ENCODE measurements at places on chromosomes 4 and X.

GRCh38 chrX:12986164-12986779 lies 11.4 kb downstream of the TMSB4X start:
- DNase-seq = no peak

DNA sequence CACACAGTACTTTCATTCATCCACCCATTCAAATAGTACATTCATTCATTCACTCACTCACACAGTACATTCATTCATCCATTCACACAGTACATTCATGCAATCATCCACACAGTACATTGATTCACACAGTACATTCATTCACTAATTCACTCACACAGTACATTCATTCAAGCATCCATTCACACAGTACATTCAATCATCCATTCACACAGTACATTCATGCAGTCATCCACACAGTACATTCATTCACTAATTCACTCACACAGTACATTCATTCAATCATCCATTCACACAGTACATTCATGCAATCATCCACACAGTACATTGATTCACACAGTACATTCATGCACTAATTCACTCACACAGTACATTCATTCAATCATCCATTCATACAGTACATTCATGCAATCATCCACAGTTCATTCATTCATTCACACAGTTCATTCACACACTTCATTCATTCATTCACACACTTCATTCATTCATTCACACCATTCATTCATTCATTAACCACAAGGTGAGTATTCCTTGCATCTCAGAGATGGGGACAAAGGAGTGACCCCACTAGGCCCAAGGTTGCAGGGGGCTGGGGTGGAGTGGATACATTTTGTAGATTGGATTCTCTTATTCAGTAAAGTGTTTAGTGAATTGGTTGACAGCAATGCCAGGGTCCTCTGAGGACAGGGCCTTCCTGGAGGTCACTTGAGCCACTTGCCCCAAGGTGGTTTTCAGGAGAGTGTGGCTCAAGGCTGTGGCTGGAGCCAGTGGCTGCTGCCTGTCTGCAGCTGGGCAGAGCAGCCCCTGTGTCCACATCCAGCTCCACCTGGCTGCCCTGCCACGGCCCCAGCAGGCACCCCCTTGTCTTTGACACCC lies 4.3 kb upstream of the SPON2 start:
- no peak for DNase-seq

- no peak for DNase-seq
Observed at GRCh38 chr4:154450966-154451365, 40.6 kb downstream of the DCHS2 start.

DNA sequence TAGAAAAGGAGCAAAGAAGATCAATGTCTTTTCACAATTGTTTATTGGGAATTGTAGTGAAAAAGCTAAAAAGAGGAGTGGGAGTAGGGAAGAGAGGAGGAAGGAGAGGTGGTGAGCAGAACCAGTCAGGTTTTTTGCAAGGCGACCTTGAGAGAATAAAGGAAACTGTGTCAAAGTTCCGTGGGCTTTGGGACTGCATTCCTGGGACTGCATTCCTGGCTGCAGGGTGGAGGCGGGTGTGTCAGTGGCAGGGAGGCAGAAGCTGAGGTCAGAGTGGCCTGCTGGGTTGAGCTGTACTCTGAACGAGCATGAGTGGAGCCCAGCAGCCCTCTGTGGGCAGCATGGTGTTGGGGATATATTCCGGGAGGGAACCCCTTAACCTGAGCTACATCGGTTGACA lies 66.8 kb upstream of the UCP1 start:
- peak; percentile 3 for DNase-seq

DNA sequence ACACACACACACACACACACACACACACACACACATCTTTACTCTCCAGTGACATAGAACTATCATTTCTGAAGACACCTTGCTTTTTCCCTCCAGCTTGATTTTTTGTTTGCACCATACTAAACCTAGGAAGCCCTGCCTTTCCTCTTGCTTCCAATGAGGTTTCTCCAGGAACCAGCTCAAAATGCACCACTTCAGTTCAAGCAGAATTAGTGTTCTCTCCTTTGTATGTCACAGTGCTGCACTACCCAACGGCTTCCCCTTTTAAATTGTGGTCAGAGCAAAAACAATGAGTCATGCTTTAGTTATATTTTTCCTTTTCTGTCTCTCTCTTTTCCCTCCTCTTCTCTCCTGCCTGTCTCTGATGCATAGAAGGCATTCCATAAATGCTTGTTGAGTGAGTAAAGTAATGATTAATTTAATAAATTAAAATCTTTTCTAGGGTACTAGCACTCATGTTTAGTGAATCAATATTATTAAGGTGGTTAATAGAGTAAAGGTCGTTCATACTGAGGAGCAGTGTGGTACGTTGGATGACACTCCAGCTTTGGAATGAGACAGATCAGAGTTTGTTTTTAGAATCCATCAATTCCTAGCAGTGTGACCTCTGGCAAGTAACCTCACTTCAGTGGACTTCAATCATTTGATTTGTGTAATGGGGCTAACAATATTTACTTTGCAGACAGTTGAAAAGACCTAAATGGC lies 5.9 kb downstream of the RTL3 start:
- peak; percentile 92 for DNase-seq

DNA sequence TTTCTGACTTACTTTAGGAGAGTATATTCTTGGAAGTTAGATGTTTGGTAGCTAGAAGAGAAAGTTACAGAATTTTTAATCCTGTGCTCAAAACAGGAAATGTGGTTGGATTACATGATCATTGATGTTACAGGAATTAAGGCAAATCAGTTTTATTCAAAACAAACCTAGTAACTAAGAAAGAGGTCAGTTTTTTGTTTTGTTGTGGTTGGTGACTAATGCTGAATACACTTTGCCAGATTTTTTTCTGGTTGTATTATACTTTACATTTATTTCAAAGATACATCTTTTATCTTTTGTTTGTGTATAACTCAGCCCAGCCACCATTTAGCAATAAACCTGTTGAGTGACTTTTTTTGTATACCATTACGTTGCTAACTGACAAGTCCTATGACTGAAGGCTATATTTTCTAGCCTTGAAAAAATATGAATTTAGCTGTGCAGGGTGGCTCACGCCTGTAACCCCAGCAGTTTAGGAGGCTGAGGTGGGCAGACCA lies 116.7 kb downstream of the KLHL8 start:
- DNase-seq = peak; percentile 83

DNA sequence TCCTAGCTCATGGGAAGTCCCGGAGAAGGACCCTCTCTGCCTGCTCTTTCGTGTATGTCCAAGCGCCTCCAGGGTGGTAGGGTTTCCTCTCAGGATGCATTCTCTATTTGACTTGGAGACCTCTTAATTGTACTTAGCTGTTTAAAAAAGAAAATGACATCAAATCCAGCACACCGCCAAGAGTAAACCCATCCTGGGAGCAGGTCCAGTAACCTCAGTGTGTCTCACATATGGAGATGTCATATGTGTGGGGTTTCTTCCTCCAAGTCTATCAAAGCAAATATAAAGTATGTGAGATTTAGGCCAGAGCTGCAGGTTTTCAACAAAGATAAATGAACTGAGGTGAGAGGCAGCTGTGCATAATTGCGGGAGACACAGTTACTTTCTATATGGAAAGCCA lies 209.4 kb upstream of the ANXA3 start:
- DNase-seq = no peak

DNA sequence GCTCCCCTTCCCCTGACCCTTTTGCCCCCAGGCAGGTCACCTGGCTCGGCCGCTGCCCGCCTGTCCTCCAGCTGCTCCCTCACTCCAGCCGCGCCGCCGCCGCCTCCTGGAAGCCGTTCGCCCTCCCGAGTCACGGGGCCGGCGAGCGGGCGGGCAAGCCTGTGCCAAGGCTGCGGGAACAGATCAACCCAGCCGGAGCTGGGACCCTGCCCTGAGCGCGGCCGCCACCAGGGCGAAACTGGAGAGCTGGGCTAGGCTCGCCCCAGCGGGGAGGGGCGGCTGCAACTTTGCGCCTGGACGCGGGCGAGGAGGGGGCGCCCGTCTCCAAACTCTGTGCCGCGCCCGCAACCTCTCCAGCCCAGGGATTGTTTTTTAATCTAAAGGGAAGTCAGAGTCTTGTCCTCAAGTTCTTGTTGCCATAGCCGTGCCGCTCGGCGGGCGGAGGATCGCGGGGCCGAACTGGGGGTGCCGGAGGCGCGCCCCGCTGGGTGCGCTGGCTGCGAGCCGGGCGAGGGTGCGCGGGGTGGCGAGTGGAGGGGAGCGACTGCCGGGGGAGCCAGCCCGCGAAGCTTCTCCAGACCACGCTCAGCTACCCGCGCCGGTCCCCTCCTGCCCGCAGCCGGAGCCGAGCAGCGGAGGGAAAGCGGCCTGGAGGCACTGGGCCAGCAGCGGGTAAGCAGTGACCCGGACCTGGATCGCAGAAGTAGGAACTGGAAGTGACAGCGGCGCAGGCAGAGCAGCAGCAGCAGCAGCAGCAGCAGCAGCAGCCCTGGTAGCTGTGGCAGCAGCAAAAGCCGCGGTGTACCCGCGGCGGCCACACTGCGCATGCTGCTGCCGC lies 13.4 kb downstream of the ARHGEF6 start:
- peak; percentile 63 for DNase-seq

DNA sequence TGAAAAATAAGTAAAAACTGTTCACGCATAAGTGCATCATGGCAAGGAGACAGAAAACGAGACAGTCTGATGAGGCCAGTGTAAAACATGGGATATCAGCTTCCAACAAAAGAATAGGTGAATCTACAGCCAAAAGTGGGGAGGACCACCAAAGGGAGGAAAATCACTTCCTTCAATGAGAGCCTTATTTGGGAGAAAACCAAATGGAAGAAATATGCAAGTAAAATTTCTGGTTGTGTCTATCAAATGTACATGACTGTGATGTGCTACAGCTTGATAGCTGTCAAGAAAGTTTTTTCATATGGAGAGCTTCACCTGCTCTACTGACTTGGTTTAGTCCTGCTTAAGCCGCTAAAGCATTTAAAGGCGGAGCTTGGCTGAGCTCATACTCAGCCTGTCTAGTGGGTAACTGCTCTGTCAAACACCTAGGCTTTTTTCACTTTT lies 66.2 kb downstream of the MAGEA1 start:
- no peak for DNase-seq

DNA sequence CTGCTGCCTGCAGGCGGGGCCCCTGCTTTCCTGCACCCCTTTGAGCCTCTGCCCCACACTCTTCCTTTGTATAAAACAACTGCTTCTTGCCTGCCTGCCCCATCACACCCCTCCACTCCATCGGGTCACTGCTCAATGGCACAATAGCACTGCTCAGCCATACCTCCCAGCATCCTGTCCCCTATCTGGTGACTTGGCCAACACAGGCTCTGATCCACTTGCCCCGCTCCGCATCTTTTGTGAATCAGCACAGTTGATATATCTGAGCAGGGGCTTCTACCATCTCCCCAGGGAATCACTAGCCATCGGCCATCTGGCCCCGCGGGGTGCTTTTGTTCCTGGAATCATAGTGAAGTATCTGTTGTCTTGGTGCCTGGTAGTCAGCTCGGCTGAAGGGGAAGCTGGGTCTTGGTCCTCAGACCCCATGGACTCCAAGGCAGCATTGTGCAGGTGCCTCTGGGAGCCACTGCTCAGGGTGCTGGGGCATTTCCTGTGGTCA lies 45.3 kb downstream of the MAP7D3 start:
- no peak for DNase-seq

- no peak for DNase-seq
Observed at GRCh38 chrX:6732101-6732500, 197.2 kb upstream of the VCX3A start.

DNA sequence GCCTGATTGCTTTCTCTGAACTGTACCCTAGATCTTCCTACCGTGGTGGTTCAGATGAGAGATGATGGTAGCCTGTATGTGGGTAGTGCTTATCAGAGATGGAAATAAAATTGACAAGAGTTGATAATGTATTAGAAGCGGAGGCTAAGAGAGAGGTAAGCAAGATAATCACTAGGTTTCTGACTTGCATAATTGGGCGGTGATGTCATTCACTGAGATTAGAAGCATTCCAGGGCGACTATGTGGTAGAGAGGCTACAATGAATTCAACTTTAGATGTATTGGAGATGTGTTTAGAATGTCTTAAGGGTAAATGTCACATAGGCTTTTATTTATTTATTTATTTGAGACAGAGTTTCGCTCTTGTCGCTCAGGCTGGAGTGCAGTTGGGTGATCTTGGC lies 415 bp upstream of the TENM3 start:
- DNase-seq = peak; percentile 17

DNA sequence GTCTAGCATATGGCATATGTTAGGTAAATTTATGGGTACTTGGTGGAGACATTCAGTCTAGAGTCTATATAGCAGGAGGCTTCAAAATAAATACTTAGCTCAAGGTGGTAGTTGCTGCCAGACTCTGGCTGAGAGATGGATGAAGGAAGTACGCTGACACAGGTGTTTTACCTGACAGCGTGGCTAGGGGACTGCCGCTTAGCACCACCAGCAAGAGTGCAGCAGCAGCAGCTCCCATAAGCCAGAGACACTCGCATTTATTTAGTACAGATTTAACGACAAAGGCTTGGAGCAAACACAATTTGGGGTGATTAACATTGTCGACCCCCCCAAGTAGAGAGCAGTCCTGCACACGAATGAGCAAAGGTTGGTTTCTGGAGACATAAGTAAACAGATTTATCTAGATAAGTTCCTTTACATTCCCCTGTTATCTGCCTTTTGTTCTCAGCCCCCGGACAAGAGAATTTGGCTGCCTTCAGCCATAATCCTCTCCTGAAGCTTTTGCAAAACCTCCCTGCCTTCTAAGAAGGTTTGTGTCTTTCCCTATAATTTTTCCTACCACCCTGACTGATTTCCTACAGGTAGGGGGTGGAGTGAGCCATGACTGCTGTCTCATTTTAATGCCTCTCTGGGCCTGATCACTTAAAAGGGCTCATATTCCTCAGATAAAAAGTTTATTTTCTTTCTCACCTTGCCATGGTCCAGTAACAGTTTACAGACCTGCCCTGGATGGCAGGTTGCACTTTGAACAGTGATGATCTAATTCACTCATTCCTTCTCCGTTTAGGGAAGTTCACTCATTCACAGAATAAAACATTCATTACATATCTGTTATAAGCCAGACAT lies 64.6 kb downstream of the RHOH start:
- no peak for DNase-seq

GRCh38 chr4:95193391-95194224 lies 355.2 kb downstream of the UNC5C start:
- DNase-seq = no peak

DNA sequence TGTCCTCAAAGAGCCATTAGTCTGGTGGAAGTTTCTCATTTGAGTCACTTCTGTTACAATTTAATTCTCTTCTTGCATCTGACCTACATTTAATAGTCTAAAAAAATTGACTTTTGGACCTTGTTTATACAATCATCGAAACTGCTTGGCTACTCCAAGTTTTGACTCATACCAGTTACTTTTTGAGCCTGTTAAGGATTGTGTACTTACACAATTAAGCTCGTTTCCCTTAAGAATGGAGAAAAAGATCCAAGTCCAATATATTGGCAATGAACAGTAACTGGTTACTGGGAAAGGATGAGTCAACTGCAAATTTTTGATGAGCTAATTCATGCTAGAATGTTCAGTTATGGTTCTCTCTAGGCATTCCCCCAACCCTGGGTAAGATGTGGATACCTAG lies 58.2 kb downstream of the DCX start:
- DNase-seq = peak; percentile 6

All from fibroblast of lung (primary cell).